Mesendoderm (in vitro differentiated cells): ENCODE measurements at places on chromosomes 7 and 10.

- no peak for DNase-seq
These were observed 87.1 kb downstream of the FZD1 start for GRCh38 chr7:91351374-91351773.

DNA sequence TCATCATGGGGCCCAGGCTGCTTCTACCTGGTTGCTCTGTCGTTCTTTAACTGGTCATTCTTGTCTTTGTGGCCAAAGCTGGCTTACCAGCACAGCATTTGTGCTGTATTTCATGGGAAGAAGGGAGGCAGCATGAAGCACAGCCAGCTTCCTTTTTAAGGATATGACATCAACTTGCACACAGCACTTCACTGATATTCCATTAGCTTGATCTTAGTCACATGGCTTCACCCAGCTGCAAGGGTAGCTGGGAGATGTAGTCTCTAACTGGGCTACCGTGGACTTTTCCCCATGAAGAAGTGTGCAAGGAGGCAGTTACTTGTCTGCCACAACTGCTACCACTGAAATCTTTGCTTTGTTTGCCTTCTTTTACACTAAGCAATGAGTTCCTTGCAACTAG, 525.2 kb downstream of the LRMDA start:
- DNase-seq, result peak; percentile 16

DNA sequence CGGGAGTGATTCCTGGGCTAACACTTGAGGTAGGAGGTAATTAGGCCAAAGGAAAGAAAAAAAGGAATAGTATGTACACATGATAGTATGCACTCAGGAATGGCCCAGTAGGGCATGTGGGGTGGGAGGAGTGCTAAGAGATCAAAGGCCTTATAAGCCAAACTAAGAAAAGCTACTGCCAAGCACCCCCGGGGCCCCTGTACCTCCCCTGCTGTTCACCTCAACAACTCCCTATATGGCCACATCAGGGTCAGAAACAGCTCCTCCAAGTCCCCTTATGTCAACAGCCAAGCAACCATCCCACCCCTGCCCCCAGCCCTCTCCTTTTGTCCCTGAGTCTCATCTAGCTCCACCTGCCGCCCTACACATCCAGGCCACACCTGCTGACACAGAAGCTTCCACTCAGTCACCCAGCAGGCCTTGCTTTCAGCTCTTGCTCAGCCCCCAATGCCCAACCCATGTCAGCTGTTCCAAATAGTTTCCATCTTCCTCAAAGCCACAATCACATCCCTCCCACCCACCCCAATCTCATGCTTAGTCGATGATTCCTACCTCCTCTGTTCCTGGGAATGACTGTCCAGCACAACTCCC, 80.2 kb downstream of the SORBS1 start:
- peak; percentile 76 for DNase-seq

- peak; percentile 88 for DNase-seq
These were observed 55.3 kb upstream of the INPP5A start for GRCh38 chr10:132482090-132482800.

- DNase-seq, result peak; percentile 68
These were observed 277.6 kb downstream of the GATA3 start for GRCh38 chr10:8331896-8332729.

DNA sequence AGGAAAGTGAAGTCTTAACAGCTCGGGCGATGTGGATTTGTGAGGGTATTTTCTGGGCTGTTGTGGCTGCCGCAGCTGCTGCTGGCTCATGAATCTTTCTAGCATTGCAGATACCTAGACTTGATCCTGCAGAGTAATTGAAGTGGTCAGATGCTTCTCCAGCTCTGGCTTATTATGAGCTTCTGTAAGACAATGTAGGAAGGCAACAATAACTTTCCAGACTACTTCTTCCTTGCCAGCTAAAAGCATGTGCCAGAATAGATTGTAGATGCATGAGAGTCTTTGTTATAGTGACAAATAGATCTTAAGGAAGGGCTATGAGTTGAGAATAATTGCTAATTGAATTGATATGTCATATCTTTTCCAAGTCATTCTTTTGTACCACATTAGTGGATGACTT, 461.4 kb upstream of the POT1 start:
- no peak for DNase-seq

DNA sequence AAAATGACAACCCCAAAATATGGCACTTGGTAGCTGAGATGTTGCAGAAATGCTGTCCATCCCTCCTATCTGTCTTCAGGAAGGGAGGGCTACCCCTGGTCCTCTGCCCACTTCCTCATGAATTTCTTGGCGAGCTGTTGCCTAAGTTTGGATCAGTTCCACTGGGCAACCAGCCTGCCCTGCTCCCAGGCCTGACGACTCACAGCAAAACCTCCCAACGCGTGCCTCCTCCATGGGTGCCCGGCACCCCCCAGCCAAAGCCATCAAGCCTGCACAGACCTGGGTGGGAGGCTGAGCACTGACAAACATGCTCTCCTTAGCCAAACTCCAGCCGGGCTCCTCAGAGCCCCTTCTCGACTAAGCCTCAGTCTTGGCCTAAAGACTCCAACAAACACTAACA, 8.9 kb downstream of the VSTM4 start:
- no peak for DNase-seq

DNA sequence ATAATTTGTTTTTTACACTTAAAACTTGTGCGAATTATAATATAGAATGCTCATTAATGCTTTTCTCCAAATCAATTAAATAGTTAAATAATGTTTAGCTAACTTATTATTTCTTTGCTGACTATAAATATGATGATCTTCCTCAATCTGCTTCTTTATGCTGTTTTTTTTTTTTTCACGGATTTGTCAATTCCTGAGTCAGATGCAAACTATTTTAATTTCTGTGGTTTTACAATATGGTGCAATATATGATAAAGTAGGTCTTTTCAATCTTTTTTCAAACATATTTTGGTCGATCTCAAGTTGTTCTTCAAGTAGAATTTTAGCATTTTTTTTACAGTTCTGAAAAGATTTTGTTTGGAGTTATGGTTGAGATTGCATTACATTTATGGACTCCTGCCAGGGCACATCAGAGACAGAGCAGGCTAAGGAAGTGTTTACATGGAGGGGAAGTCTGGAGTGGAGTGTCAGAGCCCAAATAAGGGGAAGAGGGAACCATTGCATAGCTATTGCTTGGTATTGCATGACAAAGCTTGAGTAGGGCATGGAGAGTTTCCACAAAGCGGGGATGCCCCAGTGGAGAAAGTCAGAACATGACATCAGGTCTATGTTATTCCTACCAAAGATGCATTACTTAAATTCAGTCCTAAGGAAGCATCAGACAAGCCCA, 204.4 kb downstream of the OTUD1 start:
- DNase-seq, result peak; percentile 71

DNA sequence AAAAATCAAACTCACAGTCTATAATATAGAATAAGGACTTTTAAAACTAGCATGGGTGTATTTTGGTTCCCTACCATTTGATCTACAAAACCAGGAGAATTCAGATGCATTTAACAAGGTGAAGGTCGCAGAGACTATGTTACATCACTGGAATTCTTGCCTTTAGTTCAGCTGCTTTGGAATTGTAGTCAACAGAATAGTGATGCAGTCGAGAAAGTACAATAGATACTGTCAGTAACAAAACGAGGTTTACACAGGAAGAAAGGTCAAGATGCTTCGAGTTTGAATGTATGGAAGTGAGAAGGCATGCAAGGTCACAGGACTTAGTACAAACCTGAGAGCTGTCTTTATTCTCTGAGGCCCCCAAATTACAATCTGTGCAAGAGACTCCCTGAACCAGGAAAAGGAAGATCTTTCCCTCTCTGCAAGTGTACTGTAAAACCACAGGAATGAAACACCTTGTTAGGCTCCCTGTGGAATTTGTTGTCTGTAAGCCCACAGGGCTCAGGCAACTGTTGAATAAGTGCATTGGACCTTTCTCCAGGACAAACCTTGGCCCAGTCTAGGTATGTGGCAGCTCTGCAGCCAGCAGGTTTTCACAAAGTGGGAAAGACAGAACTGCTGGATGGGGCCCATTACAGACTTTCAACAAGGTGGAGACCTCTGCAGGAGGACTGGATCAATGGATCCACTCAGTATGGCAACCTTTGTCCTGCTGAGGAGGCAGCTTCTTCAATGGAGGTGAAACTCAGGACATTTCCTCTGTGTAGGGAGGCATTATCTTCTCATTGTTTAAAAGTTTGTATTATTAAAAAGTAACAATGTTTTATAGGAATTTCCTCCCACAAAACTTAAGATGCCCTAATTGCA, 101.1 kb upstream of the GSDME start:
- peak; percentile 16 for DNase-seq

DNA sequence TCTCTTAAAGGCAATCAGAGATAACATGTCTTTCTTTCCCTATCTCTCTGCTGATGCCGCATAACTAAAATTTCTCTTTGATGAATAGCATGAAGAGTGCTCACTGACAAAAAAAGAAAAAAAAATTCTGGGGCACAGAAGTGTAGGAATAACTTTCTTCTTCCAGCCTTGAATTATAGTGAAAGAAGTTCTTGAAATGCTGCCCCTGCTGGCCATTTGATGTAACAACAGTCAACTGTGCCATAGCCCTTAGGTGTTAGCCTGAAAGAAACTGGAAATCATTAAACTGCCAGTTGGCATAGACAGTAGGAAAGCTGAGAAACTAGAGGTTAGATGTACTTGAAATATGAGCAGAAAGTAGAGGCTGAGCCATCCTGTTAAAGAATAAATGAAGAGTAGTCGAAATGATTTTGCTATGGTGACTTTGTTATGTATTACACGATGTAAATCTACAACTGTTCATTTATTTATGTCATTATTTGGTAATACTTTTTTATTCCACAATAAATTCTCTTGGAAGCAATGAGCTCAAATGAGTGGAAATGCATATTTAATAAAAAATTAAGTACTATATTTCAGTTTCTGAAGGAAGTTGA, 48.3 kb upstream of the FAM171A1 start:
- peak; percentile 53 for DNase-seq

- no peak for DNase-seq
These were observed 154.7 kb downstream of the NEURL1 start for GRCh38 chr10:103648251-103648635.

DNA sequence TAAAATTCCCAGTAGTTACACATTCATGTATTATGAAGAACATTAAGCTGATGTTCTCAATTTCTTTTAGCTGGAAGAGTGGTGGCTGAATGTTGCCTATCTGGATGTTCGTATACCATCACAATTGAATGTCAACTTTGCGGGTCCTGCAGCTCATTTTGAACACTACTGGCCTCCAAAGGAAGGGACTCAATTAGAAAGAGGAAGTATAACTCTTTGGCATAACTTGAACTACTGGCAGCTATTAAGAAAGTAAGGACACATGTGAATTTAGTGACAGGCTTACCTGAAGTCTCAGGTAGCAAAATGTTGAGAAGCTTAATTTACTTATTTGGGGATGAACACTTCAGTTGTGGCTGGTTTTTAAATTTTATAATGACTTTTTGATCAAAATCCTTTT, 15.9 kb downstream of the CROT start:
- DNase-seq, result no peak

DNA sequence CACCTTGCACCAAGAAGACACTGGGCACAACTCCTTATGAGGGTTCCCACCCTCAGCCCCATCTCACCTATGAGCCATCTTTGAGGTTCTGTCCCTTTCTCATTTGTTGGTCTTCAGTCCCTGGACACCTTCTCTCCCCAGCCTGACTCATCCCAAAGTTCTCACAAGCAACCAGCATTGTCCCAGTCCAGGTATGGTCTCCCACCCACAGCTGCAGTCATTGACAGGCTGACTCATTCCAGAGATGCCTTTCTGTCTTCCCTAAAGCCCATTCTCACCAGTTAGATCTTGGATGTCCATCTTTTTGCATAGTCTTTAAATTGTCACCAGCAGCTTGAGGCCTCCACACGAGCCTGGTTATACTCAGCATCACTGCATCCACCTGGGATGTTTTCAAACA, 26.7 kb upstream of the BMPR1A start:
- DNase-seq, result no peak

GRCh38 chr10:102421757-102422512, 1.3 kb downstream of the FBXL15 start:
- DNase-seq, result peak; percentile 54

- no peak for DNase-seq
These were observed 10.1 kb downstream of the CARD11 start for GRCh38 chr7:3033581-3033980.

DNA sequence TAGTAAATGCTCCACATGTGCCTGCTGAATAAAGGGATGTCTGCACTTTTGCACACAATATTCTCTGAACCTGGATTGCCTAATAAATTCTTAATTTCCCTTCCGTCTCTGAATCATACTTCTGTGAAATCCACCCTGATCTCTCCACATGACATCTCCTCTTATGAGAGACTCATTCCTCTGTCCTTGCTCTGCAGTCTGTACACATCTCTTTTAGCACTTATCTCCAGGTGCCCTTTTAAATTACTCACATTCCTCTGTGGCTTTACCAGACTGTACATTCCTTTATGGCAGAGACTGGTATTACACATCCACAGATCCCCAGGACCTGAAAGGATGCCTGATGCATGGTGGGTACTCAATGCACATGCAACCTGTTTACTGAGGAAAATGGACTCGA, 527.6 kb downstream of the PHTF2 start:
- DNase-seq, result no peak

- no peak for DNase-seq
These were observed at the start of gene CYP2E1 for GRCh38 chr10:133526957-133527588. Gene CYP2E1 (plus strand): TSS chr10:133527363. CDS start chr10:133527396, 33 bp downstream.

GRCh38 chr10:123142701-123143161, 5.2 kb upstream of the HMX2 start:
- no peak for DNase-seq

DNA sequence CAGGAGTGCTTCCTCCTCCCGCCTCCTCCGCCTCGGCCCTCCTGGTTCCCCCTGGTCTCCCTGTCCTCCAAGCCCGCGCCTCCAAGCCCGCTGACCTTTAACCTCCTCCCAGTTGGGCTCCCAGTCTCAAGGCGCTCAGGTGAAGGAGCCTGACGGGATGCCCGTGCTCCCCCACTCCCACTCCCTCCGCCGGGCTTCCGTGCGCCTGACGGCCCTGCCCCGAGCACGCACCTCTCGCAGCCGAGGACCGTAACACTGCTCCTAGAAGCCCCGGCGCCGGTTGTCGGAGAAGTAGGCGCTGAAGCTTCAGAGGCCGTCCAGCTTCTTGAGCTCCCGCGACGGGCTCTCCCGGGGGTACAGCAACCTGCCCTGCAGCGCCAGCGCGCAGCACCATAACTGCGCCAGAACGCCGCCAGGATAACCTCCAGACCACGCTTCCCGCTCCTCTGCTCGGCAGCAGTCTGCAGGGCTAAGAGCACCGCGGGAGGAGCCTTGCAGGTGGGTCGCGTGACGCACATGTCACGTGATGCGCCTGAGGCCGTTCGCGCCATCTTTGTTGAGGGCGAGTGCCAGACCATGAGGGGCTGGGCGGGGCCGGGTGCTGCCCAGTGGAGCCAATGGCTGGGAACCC, 71.0 kb upstream of the ZNF479 start:
- DNase-seq, result no peak

DNA sequence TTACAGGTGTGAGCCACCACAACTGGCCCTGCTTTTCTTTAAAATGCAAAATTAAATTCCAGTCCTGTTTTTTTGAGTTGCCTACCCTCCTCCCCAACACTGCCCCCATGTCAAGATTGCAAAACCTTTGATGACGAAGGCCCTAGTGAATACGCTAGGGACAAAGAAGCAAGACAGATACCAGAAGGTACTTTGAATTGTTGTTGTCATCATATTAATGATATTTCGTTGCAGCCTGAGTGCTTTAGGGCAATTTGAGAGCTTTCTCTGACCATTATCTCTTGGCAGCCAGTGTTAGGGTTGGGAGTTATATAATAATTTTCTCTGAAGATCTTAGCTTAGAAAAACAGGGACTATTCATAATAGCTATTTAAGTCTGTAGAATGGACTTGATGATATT, 7.1 kb downstream of the CCSER2 start:
- DNase-seq, result no peak
